Esophagus muscularis mucosa (tissue), 4 donors: ENCODE measurements at places on chromosomes 3 and 15. TPM values are rescaled to one million over a fixed set of nuclear protein-coding genes. Genes with fewer than 3 reads are reported as not detected.
A peak's percentile ranks its signal among the peaks of the same experiment; 100 is the strongest.

DNA sequence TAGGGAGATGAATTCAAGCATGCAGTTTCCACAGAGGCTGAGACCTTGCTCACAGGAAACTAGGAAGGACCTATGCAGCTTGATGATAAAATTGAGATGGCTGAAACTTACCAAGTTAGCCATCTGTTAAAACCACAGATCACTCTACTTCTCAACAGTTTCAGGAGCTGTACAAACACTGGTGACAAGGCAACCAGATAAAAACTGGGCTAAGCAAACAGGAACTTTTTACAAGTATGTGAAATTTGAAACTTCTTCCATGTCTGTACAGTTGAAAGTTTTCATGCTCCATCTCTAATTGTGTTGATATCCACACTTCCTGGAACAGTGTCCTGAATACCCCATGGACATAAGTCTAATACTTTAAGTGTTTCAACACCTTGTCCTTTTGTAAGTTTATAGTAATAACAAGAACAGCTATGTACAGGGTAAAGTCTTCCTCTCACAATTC, 78.2 kb downstream of the FAIM start:
- peaks cover 49% of the 10 kb centered on the region for H3K36me3 ChIP-seq
- H3K4me3 ChIP-seq, result no peak overlapping the region
- no peaks in the 10 kb centered on the region for H3K4me1 ChIP-seq
- no peaks in the 10 kb centered on the region for H3K27me3 ChIP-seq

DNA sequence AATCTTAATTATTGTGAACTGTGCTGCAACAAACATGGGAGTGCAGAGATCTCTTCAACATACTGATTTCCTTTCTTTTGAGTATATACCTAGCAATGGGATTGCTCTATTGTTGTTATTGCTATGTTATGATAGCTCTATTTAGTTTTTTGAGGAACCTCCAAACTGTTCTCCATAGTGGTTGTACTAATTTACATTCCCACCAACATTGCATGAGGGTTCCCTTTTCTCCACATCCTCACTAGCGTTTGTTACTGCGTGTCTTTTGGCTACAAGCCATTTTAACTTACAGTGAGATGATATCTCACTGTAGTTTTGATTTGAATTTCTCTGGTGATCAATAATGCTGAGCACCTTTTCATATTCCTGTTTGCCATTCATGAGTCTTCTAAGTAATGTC, 45.5 kb upstream of the TNFSF10 start:
- H3K4me3 ChIP-seq, result no peak overlapping the region
- DNase-seq, result no peak
- H3K27me3 ChIP-seq, result no peaks in the 10 kb centered on the region
- no peak overlapping the region for H3K27ac ChIP-seq

The CSTA gene
- 3.5 TPM for total RNA-seq

The PTPRG gene
- 52.8 TPM for total RNA-seq

DNA sequence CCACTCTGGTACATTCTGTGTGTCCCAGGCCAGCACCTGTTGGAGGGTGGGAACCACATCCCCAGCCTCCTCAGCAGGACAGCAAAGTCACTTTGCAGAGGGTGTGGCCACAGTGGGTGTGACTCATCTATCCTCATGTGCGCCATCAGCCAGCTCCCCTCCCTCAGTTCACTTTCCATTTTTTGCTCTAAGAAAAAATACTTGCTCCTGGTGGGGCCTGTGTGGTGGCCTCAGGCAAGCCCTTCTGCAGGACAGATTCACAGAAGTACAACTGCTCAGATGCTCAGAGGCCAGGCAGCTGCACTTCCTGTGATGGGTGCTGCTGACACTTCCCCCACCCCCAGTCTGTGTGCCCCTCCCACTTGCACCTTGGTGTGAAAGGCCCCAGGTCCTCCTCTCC, 78.3 kb upstream of the ALDH1L1 start:
- H3K4me3 ChIP-seq, result no peak overlapping the region
- no peaks in the 10 kb centered on the region for H3K36me3 ChIP-seq
- no peak overlapping the region for H3K27ac ChIP-seq
- H3K4me1 ChIP-seq, result peaks cover 23% of the 10 kb centered on the region

The GXYLT2 gene
- 8.6 TPM for total RNA-seq

The HIGD2B gene
- not detected for total RNA-seq

DNA sequence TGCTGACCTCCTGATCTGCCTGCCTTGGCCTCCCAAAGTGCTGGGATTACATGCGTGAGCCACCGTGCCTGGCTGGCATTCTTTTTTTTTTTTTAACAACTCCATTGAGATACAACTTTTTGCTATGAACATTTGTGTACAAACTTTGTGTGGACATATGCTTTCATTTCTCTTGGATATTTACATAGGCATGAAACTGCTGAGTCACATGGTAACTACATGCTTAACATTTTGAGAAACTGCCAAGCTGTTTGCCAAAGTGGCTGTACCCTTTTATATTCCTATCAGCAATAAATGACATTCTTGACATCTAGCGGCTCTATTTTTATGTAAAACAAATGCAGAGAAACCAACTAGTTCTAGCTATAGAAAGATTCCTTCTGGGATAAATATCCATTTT, 8.7 kb upstream of the YEATS2 start:
- H3K36me3 ChIP-seq, result no peaks in the 10 kb centered on the region
- H3K4me1 ChIP-seq, result no peaks in the 10 kb centered on the region
- H3K27me3 ChIP-seq, result no peaks in the 10 kb centered on the region

- no peaks in the 10 kb centered on the region for H3K4me1 ChIP-seq
Observed at GRCh38 chr15:41150279-41150678, 34.2 kb upstream of the INO80 start.

GRCh38 chr3:183208260-183208659, 44.8 kb upstream of the B3GNT5 start:
- no peaks in the 10 kb centered on the region for H3K4me1 ChIP-seq
- H3K4me3 ChIP-seq, result no peak overlapping the region
- H3K27me3 ChIP-seq, result no peaks in the 10 kb centered on the region
- no peaks in the 10 kb centered on the region for H3K36me3 ChIP-seq
- no peak overlapping the region for H3K27ac ChIP-seq
- DNase-seq, result no peak

GRCh38 chr3:33047842-33048834, 48.8 kb downstream of the GLB1 start:
- no peak for DNase-seq
- H3K27me3 ChIP-seq, result no peaks in the 10 kb centered on the region
- H3K4me3 ChIP-seq, result no peak overlapping the region
- peaks cover 25% of the 10 kb centered on the region for H3K36me3 ChIP-seq
- no peak overlapping the region for H3K27ac ChIP-seq

The GPR62 gene
- 0.19 TPM for total RNA-seq

The TMEM207 gene
- not detected for total RNA-seq

DNA sequence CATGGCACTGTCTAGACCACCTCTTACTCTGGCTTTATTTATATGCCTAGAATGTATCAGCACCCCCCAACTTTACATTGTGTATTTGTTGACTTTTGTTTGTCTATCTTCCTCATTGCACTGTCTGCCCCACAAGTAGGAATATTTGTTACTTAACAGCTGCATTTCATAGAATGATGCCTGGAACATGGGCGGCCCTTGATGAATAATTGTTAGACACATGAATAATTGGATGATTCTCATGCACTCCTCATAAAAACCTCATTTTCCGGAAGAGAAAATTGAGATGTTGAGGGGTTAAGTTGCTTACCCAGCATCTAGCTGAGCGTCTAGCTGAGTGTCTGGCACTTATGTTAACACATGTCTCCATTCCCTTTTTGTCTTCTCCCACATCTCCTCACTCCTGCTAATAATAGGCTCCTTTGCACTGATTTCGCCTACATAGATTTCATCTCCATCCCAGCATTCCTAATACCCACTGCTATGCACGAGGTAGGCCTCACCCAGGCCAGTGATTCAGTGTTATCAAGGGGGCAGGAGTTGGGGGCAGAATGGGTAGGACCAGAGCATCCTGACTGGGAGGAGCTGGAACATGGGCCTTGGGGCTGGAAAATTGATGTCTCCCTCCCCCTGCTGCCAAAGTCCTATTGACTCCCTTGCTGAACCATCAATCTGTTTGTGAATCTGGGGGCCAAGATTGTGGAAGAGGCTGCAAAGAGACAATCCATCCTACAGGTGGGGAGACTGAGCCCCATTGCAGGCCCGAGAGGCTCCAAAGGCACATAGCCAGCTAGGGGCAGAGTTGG, 7.8 kb upstream of the WNT7A start:
- no peak overlapping the region for H3K27ac ChIP-seq
- no peaks in the 10 kb centered on the region for H3K36me3 ChIP-seq
- peak; percentile 85 for DNase-seq

The ITIH3 gene
- 2.3 TPM for total RNA-seq

The ADAMTS17 gene
- 12.0 TPM for total RNA-seq
